CD4-positive, CD25-positive, alpha-beta regulatory T cell (primary cell): ENCODE measurements at places on chromosomes 7 and 10.
A peak's percentile ranks its signal among the peaks of the same experiment; 100 is the strongest.

GRCh38 chr7:43108255-43109011 lies 4.0 kb upstream of the HECW1 start:
- no peak overlapping the region for H3K4me3 ChIP-seq
- H3K27me3 ChIP-seq, result peaks cover 30% of the 10 kb centered on the region
- H3K36me3 ChIP-seq, result no peaks in the 10 kb centered on the region
- no peak overlapping the region for H3K27ac ChIP-seq

GRCh38 chr10:85651497-85651882 lies 715.1 kb downstream of the GRID1 start:
- no peak overlapping the region for H3K4me3 ChIP-seq
- no peak for DNase-seq
- H3K27me3 ChIP-seq, result no peaks in the 10 kb centered on the region
- no peaks in the 10 kb centered on the region for H3K36me3 ChIP-seq
- no peak overlapping the region for H3K27ac ChIP-seq
- no peaks in the 10 kb centered on the region for H3K4me1 ChIP-seq

- no peaks in the 10 kb centered on the region for H3K36me3 ChIP-seq
- no peaks in the 10 kb centered on the region for H3K4me1 ChIP-seq
- H3K4me3 ChIP-seq, result no peak overlapping the region
- H3K27ac ChIP-seq, result no peak overlapping the region
These were observed 199.8 kb downstream of the PLXNA4 start for GRCh38 chr7:132376361-132377013.

DNA sequence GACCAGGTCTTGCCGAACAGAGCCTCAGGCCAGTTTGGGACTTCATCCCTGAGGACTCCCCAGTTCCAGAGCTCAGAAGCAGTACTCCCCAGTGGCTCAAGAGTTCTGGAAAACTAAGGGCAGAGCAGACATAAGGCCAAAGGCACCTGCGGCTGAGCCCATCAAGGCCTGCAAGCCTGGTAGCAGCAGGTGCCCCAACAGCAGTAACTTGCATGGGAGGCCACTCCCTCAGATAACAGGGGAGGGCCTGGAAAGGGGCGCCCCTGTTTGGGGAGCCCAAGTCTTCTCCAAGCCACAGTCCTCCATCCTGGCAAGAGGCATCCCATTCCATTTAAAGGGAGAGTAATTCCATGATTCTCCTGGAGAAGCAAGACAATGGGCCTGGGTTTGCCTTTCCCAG lies 13.0 kb downstream of the POLL start:
- no peaks in the 10 kb centered on the region for H3K27me3 ChIP-seq
- H3K4me3 ChIP-seq, result no peak overlapping the region
- peaks cover 7% of the 10 kb centered on the region for H3K4me1 ChIP-seq
- H3K36me3 ChIP-seq, result peaks cover 18% of the 10 kb centered on the region

GRCh38 chr10:29522918-29523317 lies 111.9 kb downstream of the SVIL start:
- H3K27ac ChIP-seq, result no peak overlapping the region
- DNase-seq, result no peak
- H3K36me3 ChIP-seq, result peaks cover 13% of the 10 kb centered on the region
- no peaks in the 10 kb centered on the region for H3K4me1 ChIP-seq
- no peaks in the 10 kb centered on the region for H3K27me3 ChIP-seq

DNA sequence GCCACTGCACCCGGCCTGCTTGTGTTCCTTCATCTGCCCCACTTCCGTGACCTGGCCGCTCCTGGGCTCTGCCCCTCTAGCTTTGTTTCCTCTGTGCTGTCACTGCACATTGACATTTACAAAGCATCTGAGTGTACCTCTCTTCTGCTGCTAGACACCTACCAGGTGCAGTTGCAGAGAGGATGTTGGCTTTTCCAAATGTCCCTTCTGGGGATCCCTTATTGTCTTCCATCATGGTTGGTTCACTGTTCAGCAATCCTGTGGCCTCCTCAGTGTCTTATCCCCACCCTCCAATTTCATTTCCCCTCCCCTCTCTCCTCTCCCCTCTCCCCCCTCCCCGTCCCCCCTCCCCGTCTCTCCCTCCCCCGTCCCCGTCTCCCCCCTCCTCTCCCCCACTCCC lies 13.8 kb downstream of the VWA2 start:
- H3K4me3 ChIP-seq, result no peak overlapping the region
- H3K36me3 ChIP-seq, result no peaks in the 10 kb centered on the region
- H3K27me3 ChIP-seq, result no peaks in the 10 kb centered on the region

DNA sequence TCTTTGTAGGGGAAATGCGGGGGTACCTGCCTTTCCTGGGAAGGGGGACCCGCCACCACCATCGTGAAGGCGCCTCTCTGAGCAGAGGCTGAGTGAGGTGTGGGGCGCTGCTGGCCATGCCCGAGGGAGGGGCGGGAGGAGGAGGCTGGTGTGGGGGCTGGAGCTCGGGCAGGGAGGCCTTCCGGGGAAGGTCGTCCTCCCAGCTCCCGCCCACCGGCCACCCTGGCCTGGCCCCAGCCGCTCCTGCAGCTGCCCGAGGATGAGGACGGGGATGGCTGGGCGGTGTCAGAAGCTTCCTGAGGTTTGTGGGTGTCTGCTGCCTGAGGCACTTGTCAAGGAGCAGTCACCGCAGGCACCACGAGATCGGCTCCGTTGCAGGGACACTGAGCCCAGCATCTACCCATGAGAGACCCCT lies 11.4 kb downstream of the PWWP2B start:
- DNase-seq, result no peak
- no peaks in the 10 kb centered on the region for H3K27me3 ChIP-seq
- no peak overlapping the region for H3K4me3 ChIP-seq

DNA sequence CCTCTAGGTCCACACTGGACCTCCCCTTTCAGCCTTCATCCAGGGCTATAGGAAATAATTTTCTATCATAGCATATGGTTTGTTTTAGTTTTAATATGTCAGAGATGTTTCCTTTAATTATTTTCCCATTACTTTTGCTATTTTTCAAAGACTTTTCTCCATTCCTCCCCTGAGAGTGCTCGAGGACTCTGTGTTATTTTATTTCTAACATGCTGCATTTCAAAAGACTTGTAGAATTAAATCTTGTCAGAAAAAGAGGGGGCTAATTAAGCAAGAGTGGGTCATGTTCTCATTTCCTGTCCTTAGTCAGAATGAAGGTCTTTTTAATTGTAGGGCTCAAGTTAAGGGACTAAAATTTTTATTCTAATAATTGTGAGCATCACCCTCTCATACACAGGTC lies 71.6 kb upstream of the CTTNBP2 start:
- no peaks in the 10 kb centered on the region for H3K36me3 ChIP-seq
- DNase-seq, result no peak
- no peak overlapping the region for H3K27ac ChIP-seq
- no peak overlapping the region for H3K4me3 ChIP-seq
- no peaks in the 10 kb centered on the region for H3K27me3 ChIP-seq

GRCh38 chr7:106276513-106276912 lies 8.3 kb downstream of the NAMPT start:
- H3K4me3 ChIP-seq, result no peak overlapping the region
- no peak for DNase-seq
- peaks cover 24% of the 10 kb centered on the region for H3K4me1 ChIP-seq
- H3K27me3 ChIP-seq, result no peaks in the 10 kb centered on the region
- peaks cover 24% of the 10 kb centered on the region for H3K36me3 ChIP-seq
- no peak overlapping the region for H3K27ac ChIP-seq

DNA sequence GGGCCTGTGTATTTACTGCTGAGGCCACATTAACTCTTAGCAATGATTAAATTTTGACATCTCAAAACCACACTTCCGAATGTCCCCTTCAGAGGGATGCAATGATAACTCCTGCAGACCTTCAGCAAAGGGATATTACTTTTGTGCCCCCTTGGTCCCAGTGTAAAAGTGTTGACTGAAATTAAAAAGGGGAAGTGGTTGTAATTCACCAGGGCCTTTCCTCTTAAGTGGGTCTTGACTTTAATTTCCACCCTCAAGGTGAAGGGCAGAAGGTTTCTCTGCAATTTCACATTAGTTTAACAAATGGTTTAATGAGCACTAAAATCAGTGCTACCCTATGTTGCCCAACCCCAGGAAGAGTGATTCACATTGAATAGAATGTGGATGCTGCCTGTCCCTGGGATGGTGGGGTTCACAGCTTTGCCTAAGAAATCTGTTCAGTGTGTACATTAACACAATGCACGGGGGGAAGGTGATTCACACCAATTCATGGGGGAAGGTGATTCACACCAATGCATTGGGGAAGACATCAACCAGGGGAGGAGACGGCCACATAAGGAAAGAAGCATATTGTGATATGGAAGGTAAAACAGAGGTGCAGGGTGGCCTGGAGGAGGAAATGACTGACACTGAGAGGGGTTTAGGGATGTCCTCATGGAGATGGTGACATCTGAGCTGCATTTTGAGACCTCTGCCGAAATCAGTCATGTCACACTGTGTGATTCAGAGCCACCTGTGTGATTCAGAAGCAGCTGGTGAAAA lies 19.4 kb upstream of the TNS3 start:
- no peak overlapping the region for H3K4me3 ChIP-seq
- no peaks in the 10 kb centered on the region for H3K36me3 ChIP-seq
- no peaks in the 10 kb centered on the region for H3K27me3 ChIP-seq
- DNase-seq, result no peak
- no peaks in the 10 kb centered on the region for H3K4me1 ChIP-seq
- H3K27ac ChIP-seq, result no peak overlapping the region

DNA sequence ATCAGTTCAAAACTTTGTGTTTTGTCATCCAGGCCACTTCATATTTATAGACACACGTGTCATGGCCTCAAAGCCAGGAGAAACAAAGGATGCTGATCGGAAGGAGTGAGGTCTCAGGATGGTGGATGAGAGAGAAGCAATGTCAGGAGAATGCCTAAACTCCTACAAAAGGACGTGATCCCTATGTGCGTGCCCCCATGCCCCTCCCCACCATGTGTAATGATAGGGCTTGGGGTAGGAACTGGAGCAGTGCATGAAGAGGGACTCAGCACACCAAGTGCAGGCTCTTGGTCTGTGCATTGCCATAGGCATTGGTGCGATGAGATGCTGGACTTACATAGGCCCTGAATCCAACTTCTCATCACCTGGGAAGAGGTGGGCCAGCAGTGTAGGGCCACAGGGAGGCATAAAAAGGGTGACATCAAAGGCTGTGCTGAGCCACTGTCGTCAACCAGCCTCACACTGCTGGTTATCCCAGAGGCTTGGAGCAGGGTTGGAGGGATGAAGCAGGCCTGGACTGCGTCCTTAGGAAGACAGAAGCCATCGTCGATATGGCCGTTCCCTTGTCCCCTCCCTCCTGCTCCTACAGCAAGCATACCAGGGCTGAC lies 46.9 kb upstream of the GDF10 start:
- H3K4me1 ChIP-seq, result peaks cover 6% of the 10 kb centered on the region
- no peak for DNase-seq
- no peaks in the 10 kb centered on the region for H3K27me3 ChIP-seq

- no peak overlapping the region for H3K4me3 ChIP-seq
- H3K36me3 ChIP-seq, result no peaks in the 10 kb centered on the region
These were observed 98.7 kb downstream of the HTR5A start for GRCh38 chr7:155168597-155169480.

- peaks cover 6% of the 10 kb centered on the region for H3K27me3 ChIP-seq
- no peaks in the 10 kb centered on the region for H3K36me3 ChIP-seq
- H3K4me3 ChIP-seq, result no peak overlapping the region
These were observed 39.6 kb upstream of the ATP6V0A4 start for GRCh38 chr7:138837627-138838026.

DNA sequence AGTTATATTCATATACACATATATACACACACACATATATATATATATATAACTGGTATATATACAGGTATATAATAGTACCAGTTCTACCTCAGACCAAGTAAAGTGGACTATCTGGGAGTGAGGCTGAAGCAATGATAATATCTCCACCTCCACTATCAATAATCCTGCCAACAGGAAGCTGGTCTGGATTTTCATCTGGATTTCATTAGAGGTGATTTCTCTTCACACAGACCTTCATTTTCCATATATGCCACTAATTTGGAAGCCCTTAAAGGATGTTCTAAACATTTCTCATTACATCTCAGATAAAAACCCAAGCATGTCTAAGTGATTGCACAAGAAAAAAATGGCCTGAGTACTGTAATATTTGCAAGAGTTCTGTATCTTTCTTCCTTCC lies 1.7 kb upstream of the SLC35B4 start:
- DNase-seq, result no peak
- peaks cover 16% of the 10 kb centered on the region for H3K4me1 ChIP-seq
- peaks cover 7% of the 10 kb centered on the region for H3K27me3 ChIP-seq
- H3K4me3 ChIP-seq, result no peak overlapping the region
- H3K36me3 ChIP-seq, result no peaks in the 10 kb centered on the region

GRCh38 chr10:11177926-11178471 lies 160.3 kb downstream of the CELF2 start:
- H3K27ac ChIP-seq, result peak overlapping the region; percentile 89
- no peak for DNase-seq
- no peaks in the 10 kb centered on the region for H3K27me3 ChIP-seq
- peaks cover 95% of the 10 kb centered on the region for H3K4me1 ChIP-seq
- peak overlapping the region; percentile 99 for H3K4me3 ChIP-seq

DNA sequence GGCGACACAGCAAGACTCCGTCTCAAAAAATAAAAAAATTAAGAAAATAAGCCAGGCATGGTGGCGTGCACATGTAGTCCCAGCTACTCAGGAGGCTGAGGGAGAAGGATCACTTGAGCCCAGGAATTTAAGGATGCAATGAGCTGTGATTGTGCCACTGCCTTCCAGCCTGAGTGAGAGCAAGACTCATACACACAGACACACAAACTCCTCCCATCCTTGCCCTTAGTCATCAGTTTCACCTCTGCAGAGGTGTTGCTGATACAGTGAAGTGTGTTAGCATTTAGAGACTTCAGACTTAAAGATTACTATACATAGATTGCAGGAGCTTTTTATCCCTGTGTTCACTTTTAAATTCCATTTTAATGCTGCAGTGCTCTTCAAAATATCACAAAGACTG lies 5.5 kb upstream of the H2AZ2 start:
- H3K27ac ChIP-seq, result no peak overlapping the region
- no peak for DNase-seq
- peaks cover 7% of the 10 kb centered on the region for H3K4me1 ChIP-seq
- no peaks in the 10 kb centered on the region for H3K27me3 ChIP-seq
- H3K36me3 ChIP-seq, result no peaks in the 10 kb centered on the region

DNA sequence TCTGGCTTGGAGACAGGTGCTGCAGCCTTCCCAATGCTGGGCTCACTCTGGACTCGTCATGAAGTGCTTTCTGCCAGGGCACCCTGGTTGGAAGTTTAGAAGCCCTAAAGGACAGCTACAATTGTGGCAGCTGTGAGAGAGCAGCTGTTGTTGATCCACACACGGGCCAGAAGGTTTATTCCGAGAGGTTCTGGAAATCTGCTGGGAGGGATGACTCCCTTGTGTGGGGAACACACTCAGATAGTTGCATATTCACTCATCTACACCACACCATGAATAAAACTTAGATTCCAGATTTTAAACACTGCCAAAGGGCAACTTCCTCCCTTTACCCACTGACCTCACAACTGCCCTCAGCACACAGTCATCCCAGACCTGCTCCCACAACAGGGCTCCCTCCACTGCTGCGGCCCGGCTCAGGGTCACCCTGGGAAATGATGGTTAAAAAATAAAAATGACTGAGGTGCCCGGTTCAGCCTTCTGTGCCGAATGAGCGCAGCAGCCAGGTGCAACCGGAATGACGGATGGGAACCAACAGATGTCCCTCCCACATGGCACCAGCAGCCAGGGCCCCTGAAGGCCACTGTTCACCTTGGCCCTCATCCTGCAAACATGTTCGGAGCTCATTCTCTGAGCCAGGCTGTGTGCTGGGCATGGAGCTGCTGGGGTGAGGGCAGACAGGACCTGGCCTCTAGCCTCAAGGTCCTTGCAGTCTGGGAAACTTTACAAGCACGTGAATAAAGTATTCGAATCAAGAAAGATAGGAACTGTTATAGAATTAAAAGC lies 40.2 kb downstream of the ASB13 start:
- no peak overlapping the region for H3K27ac ChIP-seq
- no peak for DNase-seq
- H3K4me1 ChIP-seq, result peaks cover 16% of the 10 kb centered on the region
- no peak overlapping the region for H3K4me3 ChIP-seq
- H3K36me3 ChIP-seq, result no peaks in the 10 kb centered on the region
- no peaks in the 10 kb centered on the region for H3K27me3 ChIP-seq
